ENCODE measurements at places on chromosomes 3 and 15.

DNA sequence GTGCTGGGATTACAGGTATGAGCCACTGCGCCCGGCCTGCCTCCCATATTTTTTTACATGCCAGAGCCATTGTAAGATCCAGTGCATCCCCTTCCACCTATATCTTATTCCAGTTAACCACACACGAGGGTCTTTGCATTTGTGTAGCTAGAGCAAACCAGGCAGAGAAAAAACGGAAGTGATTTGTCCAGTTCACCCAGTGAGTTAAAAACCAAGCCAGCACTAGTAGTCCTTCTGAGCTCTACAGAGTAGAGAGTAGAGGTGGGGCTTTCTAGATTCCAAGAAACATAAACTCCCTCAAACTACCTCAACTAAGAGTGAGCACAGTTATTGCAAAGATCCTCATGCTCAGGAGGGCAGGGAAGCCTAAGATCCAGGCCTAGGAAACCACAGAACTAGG, 34.7 kb downstream of the TMEM158 start:
- no peak for DNase-seq

- no peak for DNase-seq
These were observed 7.6 kb downstream of the LRRN1 start for GRCh38 chr3:3806856-3807255.

DNA sequence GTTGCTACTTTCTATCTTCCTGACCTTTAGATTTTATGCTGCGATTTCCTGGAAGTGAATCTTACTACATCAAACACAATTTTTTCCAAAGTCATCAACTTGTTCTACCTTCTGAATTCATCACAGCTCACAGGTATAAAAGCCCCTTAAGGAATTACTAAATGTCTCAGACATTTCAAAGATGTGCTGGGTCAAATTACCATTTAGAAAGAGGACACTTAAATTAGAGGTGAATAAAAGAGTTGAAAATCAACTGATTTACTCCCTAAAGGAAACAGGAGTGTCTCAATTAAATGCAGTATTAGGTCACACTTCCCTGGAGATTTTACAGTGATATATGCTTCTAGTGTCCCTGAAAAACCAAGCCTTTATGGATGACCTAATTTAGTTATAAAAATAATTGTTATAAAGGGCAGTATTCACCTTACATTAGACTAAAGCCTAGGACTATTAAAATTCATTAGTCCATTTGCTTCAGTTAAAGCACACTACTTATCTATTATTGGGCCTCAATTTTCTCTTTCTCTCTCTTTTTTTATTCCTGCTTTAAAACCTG, 128.8 kb downstream of the GMNC start:
- no peak for DNase-seq

DNA sequence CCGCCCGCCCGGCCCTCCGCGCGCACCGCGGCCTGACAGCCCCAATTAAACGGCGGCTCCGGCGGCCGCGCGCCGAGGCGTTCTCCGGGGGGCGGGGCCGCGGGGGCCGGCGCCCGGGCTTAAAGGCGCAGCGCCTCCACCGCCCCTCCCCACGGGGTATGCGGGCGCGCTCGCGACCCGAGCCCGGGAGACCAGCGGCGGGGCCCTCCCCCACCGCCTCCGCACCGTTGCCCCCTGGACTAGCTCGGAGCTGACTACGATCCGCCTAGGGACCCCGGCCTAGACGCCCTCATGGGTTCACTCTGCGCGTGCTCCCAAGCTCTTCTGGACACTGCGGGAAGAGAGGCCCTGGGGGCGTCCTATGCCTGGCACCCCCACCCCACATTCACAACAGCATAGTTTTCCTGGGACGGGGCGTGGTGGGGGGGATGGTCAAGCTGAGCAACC, at the start of gene DUSP7:
TSS of gene DUSP7 (minus strand) at position 51 of the 447 bp plus-strand sequence. CDS start 205 bp downstream, outside the sequence.
- DNase-seq: peak; percentile 65

DNA sequence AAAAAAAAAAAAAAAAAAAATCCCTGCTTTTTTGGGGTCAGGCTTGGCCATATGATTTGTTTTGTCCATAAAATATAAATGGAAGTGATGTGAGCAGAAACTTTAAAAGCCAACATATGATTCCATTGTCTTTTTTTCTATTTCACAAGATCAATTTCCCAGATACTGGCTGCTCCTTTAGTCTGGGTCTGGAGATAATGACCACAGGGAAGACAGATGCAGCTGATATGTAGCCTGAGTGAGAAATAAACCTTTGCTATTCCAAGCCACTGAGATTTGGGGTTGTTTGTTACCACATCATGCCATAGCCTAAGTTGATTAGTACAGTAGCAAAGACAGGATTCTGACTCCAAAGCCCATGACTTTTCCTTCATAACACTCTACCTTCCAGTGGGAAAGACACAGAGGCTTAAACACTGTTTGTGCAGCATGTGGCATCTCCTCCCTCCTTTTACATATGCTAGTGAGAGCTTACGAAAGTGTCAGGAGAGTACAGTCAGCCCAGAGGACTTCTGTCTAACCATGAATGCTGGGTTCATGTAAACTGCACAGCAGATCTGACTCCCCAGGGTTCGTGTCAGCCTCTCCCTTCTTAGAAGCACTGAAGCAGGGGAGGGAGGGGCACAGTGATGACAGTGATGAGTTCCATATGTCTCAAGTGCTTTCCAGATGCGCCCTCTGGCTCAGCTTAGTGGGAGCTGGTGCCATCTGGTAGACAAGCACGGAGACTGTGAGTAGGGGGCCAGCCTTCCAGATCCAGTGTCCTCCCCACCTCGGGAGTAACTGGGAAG, 36.7 kb upstream of the SLC7A14 start:
- no peak for DNase-seq

DNA sequence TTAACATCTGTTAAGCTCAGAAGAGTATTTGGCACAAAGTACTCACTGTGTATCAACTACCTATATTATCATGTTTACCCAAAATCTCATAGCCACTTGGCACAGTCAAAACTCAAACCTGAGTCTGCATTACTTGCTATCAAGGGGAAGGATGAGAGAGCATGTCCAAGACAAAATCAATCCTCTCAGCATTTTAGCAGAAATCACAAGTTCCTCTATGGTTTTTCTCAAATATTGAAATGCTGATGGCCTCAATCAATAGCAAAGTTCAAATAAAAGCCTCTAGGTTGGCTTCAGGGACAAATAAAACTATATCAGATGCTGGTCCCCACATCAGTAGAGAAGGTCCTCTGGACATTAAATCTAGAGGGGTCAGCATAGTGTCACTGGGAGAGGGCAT, 14.3 kb downstream of the TBC1D2B start:
- no peak for DNase-seq

DNA sequence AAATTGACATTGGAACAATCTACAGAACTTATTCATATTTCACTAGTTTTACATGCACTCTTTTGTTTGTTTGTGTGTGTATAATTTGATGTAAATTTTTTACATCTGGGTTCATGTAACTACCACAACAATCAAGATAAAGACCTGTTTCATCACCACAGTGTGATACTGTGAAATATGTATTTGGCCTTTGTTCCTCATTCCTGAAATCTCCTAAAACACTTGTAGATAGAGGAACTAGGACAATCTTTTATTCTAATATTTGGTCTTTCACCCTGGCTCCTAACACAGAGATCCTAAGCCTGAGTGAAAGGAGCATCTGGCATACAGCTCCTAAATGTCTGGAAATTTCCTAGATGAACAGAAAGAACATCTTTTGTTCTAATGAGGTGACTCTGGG, 155.0 kb upstream of the GPR149 start:
- no peak for DNase-seq

GRCh38 chr15:65087873-65088642, 11.5 kb downstream of the KBTBD13 start:
- DNase-seq: no peak

GRCh38 chr3:187743195-187744141, 1.8 kb downstream of the BCL6 start:
- no peak for DNase-seq

DNA sequence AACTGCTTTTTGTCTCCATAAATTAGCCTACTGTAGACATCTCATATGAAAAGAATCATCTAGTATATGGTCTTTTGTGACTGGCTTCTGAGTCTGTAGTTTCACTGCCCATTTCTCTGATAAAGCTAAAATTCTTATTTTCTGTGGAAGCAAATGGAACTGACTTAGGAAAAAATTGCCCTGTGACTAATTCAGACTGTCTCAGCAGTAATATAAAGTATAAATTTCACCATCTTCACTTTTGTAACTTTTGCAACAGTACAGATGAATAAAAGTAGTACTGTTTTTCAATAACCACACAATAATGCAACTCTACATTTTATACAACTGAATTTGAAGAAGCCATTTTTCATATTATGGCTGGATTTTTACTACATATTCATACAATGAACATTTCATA, 104.1 kb downstream of the TBC1D5 start:
- DNase-seq: no peak

DNA sequence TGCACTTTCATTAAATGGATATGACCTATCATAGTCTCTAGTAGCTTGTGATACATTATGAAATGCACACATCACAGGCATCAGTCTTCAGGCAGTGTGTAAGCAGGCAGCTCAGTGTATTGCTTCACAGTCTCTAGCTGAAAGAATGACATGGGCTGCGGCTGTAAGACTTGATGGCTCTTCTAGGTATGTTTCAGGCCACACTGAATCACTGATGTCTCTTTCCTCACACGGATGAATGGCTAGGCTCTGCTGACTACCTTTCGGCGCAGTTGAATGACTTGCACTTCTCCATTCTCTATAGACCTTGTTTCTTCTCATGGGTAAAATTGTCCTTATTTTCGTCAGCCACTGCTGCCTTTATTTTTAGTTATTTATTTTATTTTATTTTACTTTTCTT, 15.4 kb downstream of the APH1B start:
- no peak for DNase-seq

GRCh38 chr3:71684757-71685386, 40.3 kb downstream of the EIF4E3 start:
- no peak for DNase-seq

DNA sequence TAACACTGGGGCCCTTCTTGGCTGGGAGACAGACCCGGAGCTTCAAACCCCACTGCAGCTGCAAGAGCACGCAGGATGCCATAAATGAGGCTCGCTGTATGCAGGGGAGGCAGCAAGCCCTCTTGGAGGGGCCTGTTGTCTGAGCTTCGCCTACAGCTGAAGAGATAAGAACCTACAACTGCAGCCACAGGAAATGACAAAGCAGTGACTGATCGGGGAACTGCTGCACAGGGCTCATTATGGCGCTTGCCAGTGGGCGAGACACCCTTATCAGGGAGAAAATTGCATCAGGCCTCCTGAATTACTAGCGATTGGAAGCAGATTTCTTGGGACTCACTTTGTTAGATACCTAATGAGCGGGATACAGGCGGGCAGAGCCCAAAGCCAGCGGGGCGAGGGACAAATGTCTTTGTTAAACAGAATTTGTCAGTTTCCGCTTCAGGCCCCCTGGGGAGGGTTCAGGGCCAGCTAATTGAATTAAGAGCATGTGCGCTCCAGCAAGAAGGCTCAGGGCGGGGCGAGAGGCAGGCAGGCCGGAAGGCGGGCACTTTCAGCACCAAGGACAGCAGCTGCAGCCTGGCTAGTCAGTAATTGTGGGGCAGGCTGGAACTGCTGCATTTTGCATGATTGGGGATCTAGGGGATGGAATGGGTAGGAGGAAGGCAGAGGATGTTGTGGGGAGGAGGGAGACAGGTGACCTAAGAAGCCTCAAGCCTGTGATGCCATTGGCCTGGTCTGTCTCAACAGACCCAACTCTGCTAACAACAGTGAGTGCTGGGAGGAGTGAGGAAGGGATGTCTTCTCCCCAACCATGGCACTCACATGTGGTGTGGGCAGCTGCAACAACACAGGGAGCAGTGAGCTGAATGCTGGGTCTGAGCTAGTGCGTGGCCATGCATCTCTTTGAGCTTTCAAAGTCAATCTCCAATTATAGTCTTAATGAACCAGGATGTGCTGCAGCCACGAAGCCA, 55.3 kb downstream of the CCDC33 start:
- DNase-seq: peak; percentile 63

GRCh38 chr3:114790752-114791151, 356.3 kb downstream of the ZBTB20 start:
- DNase-seq: no peak

GRCh38 chr15:73802431-73803041, 49.4 kb upstream of the INSYN1 start:
- no peak for DNase-seq

GRCh38 chr3:76307556-76307955, 522.2 kb upstream of the ZNF717 start:
- no peak for DNase-seq

- DNase-seq: no peak
These were observed 350.7 kb upstream of the AZI2 start for GRCh38 chr3:28699283-28699682.

GRCh38 chr3:105152987-105153386, 213.7 kb upstream of the ALCAM start:
- DNase-seq: no peak
